ENCODE measurements at places on chromosomes 4 and X.
A peak's percentile ranks its signal among the peaks of the same experiment; 100 is the strongest.

- no peak for DNase-seq
These were observed 30.3 kb downstream of the ARAP2 start for GRCh38 chr4:36213977-36214376.

GRCh38 chr4:78059524-78059889 is 2.4 kb downstream of the FRAS1 start:
- DNase-seq: peak; percentile 72

DNA sequence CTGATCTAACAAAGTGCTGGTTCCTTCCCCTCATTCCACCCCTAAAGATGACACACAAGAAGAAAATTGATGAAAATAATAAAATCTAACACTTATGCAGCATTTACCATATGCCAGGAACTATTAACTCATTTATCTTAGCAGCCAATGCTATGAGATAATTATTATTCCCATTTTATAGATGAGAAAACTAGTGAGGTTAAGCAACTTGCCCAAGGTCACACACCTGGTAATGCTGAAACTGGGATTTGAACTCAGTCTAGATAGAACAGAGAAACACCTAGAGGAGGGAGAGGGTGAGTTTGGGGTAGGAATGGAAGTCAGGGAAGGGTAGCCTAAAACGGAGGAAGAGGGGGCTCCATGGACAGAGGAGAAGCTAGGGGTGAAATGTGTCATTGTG is 18.6 kb downstream of the RBMX start:
- DNase-seq: no peak

DNA sequence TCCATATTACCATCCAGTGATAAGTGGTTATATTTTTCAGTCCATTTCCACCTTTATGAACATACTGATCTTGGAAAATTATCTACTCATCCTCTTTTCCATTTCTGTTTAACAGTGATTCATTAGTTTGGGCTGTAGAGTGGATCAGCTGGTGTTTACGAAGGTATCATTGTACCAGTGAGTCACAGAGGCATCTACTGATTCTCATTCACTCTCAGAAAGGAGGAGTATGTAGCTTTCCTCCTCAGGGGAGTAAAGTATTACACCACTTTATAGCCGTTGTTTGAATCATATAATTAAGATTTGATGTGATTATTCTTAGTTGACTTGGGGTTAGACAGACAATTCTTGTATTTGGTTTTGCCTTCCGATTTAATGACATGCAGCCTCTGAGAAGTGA is 74.7 kb downstream of the GALNT7 start:
- DNase-seq: no peak

DNA sequence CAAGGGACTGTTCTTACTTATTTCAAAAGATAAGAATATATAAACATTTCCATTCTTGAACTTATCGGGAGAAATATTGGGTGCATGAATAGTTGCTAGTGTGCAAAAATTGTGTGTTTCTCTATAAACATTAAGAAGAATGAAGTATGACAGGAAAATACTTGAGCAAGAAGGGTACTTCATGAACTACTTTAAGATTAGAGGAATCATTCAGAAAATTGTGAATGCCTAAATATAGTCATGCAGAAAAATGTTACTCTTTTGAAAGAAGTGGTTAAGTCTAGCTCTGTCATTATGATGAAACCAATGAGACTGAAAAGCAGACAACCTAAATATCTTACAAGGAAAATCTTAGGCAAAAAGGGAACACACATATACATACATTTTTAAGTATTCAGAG is 207.8 kb upstream of the PCDH18 start:
- DNase-seq: no peak

DNA sequence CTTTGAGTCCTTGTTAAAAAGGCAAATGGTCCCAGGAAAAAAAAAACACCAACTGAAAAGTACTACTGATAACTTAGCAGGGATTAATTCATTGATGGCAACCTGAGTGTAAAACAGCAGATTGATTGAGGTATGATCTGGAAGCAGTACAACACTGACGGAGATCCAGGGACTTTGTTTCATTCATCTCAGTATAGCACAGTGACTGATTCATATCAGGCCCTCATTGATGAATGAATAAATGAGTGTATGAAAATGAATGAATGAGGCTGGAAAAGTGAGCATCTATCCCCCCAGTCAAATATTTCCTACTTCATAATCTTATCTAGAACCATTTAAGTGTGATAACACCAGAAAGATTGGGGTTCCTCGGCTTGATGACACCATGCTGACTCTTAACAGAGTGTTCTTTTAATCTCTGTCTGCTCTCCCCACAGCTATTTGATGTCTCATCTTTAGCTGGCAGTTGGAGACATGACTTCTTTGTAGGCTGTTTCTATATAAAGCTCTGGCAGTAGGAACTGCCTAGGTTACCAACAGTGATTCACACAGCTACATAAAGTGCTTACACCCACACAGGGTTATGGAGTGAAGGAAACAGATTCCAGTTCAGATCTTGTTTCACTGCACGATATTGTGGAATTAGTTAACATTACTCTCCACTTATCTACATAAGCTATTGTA is 18.6 kb upstream of the RNF128 start:
- no peak for DNase-seq

- no peak for DNase-seq
These were observed 285.8 kb upstream of the TRPC5 start for GRCh38 chrX:112368371-112368770.

- no peak for DNase-seq
These were observed 42.7 kb downstream of the LONRF3 start for GRCh38 chrX:119017077-119017476.

DNA sequence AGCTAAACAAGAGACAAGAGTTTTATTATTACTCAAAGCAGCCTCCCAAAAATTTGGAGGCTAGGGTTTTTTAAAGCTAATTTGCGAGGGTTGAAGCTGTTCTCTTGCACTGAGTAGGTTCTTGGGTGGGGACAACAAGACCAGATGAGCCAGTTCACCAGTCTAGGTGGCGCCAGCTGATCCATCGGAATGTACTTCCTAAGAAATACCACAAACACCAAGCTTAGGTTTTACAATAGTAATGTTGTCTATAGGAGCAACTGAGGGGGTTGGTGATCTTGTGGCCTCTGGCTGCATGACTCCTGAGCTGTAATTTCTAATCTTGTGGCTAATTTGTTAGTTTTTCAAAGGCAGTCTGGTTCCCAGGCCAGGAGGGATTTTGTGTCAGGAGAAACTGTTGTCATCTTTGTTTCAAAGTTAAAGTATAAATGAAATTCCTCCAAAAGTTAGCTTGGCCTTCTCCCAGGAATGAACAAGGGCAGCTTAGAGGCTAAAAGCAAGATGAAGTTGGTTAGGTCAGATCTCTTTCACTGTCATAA is 130.6 kb downstream of the SLC7A11 start:
- no peak for DNase-seq

Data from NT2/D1 (cell line).